Adipocyte (in vitro differentiated cells): ENCODE measurements at places on chromosomes 2 and 18.

DNA sequence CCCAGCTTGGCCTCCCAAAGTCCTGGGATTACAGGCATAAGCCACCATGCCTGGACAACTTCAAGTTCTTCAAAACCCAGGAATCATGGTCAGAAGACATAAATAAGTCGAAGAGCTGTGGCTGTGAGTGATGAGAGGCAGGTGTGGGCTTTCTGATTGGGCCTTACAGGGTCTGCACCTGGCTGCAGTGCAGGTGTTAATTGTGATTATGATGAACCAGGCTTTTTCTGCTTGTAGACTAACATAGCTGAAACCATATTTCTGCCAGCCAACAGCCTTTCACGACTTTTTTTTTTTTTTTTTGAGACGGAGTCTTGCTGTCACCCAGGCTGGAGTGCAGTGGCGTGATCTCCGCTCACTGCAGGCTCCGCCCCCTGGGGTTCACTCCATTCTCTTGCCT, 14.9 kb upstream of the DTNB start:
- DNase-seq, result no peak

DNA sequence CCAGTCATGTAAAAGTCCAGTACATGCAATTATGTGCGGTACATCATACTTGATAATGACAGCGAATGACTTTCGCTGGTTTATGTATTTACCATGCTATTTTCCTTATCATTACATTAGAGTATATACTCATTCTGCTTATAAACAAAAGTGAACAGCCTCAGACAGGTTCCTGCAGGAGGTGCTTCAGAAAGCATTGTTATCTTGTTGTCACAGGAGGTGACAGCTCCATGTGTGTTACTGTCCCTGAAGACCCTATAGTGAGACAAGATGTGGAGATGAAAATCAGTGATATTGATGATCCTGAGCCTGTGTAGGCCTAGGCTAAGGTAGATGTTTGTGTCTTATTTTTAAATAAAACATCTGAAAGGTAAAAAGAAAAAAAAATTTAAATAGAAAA, 15.3 kb upstream of the MPPE1 start:
- DNase-seq, result no peak

DNA sequence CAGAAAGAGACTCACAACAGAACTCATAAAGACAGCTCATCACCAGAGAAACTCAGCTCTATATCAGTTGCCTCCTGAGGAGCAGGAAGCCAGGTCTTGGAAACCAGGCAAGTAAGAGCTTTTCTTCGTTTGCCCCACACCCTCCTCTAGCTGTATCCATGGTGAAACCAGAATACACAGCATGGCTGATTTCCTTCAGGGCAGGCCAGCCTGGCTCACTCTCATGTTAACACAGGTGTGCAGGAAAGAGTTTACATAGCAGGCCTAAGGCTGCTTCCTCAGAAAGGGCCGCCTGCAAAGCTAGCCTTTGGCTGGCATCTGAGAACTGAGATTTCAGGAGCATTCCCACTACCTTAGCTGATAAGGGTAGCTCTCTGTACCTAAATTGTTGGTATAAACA, 65.7 kb downstream of the KLHL14 start:
- no peak for DNase-seq

DNA sequence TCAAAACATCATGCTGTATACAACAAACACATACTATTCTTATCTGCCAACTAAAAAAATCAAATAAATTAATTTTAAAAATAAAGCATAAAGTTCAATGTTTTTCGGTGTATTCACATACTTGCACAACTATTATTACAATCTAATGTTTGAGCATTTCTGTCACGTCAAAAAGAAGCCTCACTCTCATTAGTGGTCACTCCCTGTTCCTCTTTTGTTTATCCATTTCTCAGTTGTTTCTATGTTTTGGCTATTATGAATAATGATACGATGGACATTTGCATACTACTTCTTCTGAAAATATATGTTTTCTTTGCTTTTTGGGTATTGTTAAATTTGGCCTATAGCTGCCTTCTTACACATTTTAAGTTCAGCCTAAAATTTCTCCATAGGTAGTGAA, 773.0 kb upstream of the HS6ST1 start:
- DNase-seq, result no peak

GRCh38 chr2:125167820-125168219, 1142.7 kb downstream of the CNTNAP5 start:
- DNase-seq, result peak; percentile 12

- DNase-seq, result no peak
Observed at GRCh38 chr2:75102011-75102410, 97.3 kb downstream of the TACR1 start.

- peak; percentile 90 for DNase-seq
Observed at GRCh38 chr2:47043142-47043890, 111.8 kb downstream of the STPG4 start.

- DNase-seq, result no peak
Observed at GRCh38 chr18:70082430-70082829, 123.1 kb downstream of the RTTN start.

DNA sequence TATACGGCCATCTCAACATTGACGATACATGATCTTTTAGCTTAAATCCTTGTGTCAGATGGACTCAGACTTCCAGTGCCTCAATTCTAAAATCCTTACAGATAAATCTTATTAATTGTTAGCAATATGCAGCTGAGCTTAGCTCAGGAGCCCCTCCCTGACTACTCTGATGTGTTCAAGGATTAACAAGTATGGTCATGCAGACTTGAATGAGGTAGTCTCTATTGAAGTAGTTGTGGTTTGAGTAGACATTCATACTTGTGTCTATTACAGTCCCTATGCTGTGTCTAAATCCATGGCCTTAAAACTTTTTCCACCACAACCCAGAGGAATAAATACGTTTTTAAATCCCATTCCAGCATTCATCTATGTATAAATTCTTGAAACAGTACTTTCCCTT, 119.5 kb downstream of the NUP35 start:
- no peak for DNase-seq

DNA sequence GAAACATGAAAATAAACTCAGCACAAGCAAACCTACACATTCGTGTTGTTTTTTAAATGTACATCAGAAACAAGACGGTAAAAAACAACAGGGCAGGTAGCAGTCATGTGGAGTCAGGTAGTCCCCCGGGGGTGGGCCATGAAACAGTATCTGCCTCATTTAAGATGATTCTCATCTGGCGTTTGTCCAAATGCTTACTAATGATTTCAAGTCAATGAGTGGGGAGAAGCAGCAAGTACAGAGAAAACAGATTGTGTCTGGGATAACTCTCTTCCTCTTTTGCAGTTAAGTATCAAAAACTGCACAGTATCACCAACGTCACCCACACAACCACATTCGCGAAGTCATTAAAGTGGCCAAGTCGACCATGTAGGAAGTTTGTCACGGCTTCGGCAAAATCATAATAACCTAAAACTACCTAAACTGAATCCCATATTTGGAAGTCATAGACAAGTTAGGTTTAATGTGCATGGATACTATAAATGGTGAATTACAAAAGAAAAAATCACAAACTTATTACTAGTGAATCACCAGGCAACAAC, 1.3 kb downstream of the LAPTM4A start:
- peak; percentile 85 for DNase-seq

DNA sequence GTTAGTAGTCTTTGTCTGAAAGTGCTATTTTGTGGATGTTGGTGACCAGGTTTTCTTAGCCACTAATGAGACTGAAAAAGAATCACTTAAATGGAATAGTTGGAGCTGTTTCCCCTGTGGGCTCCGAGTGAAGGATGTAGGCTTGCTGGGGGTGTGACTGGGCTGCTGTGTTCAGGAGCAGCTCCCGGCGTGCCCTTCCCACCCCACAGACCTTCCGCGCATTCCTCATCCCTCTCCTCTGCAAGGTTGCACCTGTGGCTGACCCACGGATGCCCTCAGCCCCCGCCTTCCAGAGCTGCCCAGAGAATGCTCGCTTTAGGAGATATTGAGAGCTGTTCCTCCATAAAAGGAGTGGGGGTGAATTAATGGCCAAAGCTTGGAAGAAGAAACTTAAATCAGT, 174.3 kb downstream of the LDLRAD4 start:
- no peak for DNase-seq

- peak; percentile 78 for DNase-seq
Observed at GRCh38 chr18:9825571-9826073, 60.2 kb upstream of the TXNDC2 start.

- peak; percentile 79 for DNase-seq
Observed at GRCh38 chr2:218501665-218502064, 66.5 kb downstream of the USP37 start.

- DNase-seq, result no peak
Observed at GRCh38 chr2:172109988-172110811, 7.5 kb upstream of the DLX2 start.

DNA sequence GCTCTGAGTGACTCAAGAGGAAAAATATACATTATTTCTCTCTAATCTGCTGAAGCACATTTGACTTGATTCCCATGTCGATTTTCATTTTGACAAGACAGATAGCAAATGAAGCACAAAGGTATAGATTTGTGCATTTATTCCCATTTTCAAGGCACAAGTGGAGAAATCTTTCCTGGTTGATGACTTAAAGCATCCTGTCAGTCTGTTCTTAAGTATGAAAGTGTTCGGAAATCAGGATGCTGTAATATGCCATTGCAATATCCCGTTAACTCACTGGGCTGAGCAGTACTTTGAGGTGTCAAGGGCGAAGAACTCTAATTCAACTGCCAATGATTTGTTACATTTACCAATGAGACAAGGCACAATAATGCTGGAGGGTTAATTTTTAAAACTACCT, 185.2 kb upstream of the LRP1B start:
- DNase-seq, result no peak

GRCh38 chr2:29207352-29208148, 92.3 kb downstream of the CLIP4 start:
- no peak for DNase-seq

GRCh38 chr2:112985090-112985489, 7.3 kb downstream of the IL36G start:
- no peak for DNase-seq

DNA sequence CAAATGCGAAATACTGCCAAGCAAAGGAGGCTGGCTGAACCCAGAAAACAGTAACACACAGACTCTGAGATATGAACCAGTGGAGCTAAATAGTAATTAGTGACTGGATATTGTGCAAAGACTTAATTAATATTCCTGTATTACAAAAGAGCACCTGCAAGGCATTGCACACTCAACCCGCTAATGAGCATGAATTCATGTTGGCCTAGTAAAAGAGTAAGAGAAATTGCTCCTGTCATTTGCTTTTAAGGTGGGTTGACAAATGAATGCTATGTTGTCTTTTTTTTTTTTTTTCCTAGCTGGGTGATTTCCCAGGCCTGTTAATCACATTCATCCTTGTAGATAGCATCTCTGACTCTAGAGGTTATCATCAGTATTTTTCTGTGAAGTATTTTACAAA, 87.0 kb upstream of the CERS6 start:
- DNase-seq, result no peak

DNA sequence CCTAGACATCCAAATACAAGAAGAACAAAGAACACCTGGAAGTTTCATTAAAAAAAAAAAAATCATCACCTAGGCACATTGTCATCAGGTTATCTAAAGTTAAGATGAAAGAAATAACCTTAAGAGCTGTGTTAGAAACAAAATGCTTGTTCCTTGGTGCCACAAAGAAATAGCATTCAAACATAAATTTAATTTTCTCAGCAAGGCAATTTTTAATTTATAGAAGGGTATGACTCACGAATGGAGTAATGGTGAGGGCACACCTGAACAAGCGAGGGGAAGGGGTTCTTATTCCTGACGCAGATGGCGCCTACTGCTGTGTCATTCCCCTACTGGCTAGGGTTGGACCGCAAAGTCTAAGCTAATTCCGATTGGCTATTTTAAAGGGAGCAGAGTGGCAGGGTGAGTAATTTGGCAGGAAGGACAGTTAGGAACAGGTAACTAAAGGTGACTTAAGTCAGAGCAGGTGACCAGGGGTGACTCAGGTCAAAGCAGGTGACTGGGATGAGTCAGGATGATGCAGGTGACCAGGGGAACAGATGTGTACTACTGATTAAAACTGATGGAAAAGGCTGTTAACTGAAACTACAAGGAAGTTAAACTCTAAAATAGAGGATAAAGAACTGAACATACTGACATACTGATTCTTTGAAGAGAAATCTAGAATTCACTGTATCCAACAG, 30.0 kb upstream of the TWSG1 start:
- DNase-seq, result no peak

DNA sequence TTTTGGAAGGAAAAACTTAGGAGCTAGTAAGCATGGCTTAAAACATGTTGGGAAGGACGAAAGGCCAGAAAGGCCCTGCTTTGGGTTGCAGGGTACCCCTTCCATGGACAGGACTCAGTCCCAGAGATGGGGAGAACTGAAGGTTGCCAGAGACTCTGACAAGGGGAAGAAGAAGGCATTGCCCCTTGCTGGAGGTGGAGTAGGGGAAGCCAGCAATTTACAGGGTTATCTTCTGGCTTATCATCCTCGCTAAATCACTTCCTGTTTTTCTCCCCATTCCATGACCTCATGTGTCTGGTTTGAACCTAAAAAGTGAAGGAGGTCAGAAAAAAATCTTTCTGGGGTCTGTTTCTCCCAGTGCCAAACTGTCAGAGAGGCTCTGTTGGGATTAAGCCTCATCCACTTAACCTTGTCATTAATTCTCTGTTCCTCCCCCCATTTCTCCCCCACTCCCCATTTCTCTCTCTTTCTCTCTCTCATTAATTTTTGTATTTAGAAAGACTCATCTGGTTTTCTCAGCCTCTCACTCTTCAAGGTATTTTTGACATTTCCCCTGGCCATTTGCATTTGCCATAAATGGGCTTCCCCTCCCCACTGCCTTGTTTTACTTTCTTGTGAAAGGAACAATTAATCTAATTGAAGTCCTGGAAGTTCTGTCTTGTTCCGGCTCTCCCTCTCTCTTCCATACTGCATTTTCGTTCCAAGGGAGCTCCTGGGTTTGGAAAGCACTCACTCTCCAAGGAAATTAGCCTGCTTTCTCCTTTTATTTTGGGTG, 17.4 kb downstream of the NRP2 start:
- DNase-seq, result no peak

- DNase-seq, result peak; percentile 72
Observed at GRCh38 chr2:166419616-166419934, 43.8 kb upstream of the SCN9A start.

- no peak for DNase-seq
Observed at GRCh38 chr2:32825291-32825712, 121.5 kb upstream of the LTBP1 start.

DNA sequence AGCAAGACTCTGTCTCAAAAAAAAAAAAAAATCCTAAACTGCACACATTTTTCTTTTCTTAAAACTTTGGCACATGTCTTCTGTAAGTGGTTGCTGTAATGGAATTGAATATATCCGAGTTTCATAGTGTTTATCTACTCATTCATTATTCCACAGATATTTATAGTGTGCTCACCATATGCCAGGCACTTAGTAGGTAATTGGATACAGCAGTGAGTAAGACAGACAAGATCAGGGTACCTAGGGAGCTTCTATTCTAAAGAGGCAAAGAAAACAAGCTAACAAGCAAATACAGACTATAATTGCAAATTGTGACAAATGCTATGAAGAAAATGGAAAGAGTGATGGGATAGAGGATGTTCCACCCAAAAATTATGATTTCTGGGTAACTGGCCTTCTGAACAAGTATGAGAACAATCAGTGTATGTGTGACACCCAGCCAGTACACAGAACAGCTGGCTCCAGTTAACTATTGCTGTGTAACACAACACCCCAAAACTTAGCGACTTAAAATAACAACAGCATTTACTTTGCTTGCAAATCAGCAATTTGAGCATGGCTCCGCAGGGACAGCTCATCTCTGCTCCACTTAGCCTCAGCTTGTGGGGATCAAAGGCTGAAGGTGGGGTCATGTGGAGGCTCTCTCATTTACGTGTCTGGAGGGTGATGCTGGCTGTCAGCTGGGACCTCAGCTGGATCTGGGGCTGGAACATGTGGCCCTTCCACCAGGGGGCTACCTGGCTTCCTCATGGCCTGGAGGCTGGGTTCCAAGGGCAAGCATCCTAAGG, 224.9 kb downstream of the INSIG2 start:
- DNase-seq, result no peak

- DNase-seq, result no peak
Observed at GRCh38 chr2:145421841-145422240, 901.9 kb upstream of the ZEB2 start.
